ENCODE measurements at places on chromosomes 12 and 14.

- DNase-seq = no peak
These were observed 569.2 kb downstream of the VRK1 start for GRCh38 chr14:97366400-97366799.

GRCh38 chr12:50275556-50275955 lies 7.8 kb downstream of the LIMA1 start:
- no peak for DNase-seq

GRCh38 chr12:105334582-105334981 lies 4.1 kb downstream of the C12orf75 start:
- DNase-seq = no peak

- no peak for DNase-seq
These were observed 38.5 kb downstream of the CATSPERB start for GRCh38 chr14:91693346-91693745.

- DNase-seq = no peak
These were observed 238.3 kb downstream of the GALC start for GRCh38 chr14:87754520-87755223.

GRCh38 chr14:103619057-103619456 lies 10.0 kb upstream of the KLC1 start:
- DNase-seq = no peak

GRCh38 chr12:124742111-124742510 lies 121.6 kb downstream of the SCARB1 start:
- no peak for DNase-seq

DNA sequence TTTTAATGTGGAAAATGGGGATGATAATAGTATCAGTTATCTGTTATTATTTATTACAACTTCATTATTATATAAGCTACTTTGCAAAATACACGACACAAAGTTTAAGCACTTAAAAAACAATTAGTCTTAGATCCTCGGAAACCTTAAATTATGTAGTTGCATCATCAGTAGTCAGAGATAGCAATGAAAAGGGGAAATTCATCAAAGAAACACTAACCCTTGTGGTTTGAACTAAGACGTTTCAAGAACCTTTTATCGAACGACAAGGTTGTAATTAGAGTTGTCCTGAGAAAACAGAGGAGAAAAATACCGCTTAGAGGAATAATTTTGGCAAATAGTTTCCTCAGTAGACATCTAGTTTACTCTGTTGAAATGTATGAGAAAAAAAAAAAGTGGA lies 198.5 kb downstream of the PTPRO start:
- no peak for DNase-seq

DNA sequence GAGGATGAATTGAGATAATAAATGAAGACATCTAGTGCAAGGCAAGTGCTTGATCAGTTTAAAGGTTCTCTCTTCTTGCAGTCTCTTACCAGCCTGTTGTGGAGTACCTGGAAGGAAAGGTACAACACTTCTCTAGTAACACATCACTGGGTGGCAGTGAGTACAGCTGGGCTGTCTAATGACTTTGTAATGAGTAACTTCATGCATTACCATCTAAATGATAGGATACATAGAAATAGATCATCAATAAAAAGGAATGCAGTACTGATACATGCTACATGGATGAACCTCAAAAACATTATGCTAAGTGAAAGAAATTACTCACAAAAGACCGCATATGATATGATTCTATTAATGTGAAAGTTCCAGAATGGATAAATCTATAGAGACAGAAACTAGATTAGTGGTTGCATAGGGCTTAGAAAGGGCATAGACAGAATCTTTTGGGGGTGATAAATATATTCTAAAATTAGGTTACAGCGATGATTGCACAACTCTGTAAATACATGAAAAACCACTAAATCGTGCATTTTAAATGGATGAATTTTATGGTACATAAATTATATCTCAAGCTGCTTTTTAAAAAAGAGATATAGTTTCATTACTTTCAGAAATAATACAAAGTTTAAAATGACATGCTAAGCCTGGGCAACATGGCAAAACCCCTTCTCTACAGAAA lies 224.4 kb downstream of the CHST11 start:
- no peak for DNase-seq

DNA sequence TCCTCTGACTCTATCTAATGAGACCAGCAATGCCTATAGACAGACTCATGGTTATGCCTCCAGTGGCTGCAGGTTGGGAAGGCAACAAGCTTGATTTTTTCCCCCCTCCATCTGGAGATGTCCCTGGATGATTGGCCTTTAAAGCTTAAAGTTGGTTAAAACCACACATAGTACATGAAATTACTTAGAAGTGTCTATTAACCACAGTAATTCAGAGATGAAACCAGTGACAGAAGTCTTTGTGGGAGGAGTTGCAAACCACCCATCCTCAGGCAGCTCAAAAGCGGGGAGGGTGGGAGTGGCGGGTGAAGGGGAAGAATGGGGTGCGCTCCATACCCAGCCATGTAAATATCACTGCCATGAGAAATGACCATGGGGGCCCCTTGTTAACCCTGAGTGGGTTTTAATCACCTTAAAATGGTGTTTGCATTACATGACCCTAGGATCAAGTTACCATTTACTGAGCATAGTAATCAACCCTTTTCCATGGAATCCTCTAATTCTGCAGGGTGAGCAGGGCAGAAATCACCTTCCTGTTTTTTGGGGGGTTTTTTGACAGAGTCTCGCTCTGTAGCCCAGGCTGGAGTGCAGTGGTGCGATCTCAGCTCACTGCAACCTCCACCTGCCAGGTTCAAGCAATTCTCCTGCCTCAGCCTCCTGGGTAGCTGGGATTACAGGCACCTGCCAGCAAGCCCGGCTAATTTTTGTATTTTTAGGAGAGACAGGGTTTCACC lies 133.5 kb downstream of the FOXN3 start:
- no peak for DNase-seq

- DNase-seq = peak; percentile 55
These were observed 14.4 kb upstream of the MLXIP start for GRCh38 chr12:122064025-122064777.

GRCh38 chr12:18895946-18896345 lies 158.0 kb downstream of the CAPZA3 start:
- no peak for DNase-seq

- no peak for DNase-seq
These were observed 146.3 kb downstream of the PDE3A start for GRCh38 chr12:20514598-20514997.

GRCh38 chr14:100816950-100817901 lies 8.7 kb upstream of the MEG3 start:
- DNase-seq = no peak

- no peak for DNase-seq
These were observed 3.2 kb downstream of the PLXNC1 start for GRCh38 chr12:94151582-94151981.

- DNase-seq = no peak
These were observed 23.1 kb downstream of the ATP2A2 start for GRCh38 chr12:110304061-110304551.

DNA sequence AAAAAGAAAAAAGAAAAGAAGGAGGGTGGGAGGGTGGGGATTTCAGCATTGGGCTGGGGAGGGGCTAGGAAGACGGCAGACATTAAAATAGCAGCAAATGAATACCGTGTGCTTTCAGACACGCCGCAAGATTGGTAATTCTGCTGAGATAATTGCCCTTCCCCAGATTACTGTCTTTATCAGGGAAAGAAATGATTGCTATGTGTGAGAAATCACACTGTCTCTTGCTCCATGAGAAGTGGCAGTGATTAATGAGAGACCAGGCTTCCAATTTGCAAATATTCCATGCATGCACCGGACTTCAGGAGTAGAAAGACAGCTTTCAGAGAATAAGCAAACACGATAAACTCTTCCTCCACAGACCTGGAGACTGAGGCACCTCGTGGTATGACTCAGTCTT lies 7.6 kb upstream of the KCNA5 start:
- DNase-seq = no peak
